ENCODE measurements at places on chromosomes 1 and 21.

DNA sequence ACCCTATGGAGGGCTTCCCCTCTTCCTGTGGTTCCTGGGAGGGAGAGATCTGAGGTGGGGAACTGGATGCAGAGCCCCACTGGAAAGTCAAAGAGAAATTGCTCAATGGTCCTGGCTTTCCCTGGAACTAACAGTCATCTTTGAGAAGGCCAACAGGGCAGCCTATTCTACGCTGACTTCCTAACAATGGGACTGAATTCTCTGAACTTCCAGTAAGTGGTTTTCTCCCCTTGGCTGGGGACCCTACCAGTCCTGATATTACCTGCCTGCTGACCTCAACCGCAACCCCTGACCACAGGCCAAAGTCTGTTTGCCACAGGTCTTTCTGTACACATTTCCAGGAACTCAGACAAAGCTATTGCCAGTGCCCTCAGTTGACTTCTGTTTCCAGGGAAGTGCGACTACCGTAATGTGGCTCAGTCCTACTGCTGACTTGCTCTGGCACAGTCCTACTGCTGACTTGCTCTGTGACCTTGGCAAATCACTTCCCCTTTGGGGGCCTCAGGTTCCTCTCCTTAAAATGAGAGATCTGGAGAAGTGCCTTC lies 55.3 kb downstream of the C8B start:
- no peak for DNase-seq

DNA sequence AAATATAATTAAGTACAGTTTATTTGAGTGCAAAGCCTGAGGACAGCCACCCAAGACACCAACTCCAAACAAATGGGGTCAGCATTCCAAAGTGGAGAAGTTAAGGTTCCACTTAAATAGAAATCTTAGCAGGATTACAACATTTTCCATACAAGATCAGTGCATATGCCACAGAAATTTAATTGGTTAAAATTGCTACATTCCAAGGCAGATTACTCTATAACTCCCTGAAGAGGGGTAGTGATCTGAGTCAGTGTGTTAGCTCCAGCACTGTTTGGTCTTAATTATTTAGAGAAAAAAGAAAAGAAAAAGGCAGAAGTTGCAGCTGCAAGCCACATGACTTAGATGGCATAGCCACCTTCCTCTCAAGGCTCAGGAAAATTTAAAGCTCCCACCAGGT lies 297.5 kb downstream of the HHIPL2 start:
- no peak for DNase-seq

DNA sequence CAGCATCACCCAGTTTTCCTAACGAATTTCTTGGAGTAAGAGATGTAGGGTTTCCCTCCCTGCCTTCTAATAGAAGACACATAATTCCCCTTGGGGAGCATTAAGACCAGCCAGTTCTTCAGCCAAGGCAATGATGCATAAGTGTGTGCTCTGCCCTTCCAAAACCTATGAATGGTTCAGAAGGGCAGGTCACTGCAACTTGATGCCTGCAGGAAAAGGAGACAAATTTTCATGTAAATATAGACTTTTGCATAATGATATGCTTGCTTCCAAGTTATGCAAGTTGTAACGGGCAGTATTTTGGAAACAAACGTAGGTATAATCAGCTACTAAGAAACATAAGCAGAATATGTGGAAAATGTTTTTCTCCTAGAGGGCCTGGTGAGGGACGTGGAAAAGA lies 31.6 kb downstream of the PTGS2 start:
- DNase-seq = no peak

DNA sequence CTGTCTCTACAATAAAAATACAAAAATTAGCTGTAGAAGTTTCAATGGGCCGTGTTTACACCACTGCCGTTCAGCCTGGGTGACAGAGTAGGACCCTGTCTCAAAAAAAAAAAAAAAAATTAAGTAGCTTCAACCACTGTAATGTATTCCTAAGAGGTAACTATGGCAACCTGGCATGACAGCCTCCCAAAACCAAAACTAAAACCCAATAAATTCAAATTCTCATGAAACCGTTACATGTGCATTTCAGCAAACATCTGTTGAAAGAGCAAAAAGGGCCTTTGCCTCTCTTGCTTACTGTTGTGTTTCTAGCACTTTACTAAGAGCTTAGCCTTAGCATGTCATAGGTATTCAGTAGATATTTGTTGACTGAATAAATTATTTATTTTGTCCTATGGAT lies 33.5 kb downstream of the ODR4 start:
- no peak for DNase-seq

DNA sequence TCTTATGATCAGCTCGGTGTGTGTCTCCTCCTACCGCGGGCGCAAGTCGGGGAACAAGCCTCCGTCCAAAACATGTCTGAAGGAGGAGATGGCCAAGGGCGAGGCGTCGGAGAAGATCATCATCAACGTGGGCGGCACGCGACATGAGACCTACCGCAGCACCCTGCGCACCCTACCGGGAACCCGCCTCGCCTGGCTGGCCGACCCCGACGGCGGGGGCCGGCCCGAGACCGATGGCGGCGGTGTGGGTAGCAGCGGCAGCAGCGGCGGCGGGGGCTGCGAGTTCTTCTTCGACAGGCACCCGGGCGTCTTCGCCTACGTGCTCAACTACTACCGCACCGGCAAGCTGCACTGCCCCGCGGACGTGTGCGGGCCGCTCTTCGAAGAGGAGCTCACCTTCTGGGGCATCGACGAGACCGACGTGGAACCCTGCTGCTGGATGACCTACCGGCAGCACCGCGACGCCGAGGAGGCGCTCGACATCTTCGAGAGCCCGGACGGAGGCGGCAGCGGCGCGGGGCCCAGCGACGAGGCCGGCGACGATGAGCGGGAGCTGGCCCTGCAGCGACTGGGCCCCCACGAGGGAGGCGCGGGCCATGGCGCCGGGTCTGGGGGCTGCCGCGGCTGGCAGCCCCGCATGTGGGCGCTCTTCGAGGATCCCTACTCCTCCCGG lies 1.5 kb downstream of the KCNC4 start:
- DNase-seq = no peak

- no peak for DNase-seq
Observed at GRCh38 chr1:9315411-9316079, 22.9 kb downstream of the SPSB1 start.

DNA sequence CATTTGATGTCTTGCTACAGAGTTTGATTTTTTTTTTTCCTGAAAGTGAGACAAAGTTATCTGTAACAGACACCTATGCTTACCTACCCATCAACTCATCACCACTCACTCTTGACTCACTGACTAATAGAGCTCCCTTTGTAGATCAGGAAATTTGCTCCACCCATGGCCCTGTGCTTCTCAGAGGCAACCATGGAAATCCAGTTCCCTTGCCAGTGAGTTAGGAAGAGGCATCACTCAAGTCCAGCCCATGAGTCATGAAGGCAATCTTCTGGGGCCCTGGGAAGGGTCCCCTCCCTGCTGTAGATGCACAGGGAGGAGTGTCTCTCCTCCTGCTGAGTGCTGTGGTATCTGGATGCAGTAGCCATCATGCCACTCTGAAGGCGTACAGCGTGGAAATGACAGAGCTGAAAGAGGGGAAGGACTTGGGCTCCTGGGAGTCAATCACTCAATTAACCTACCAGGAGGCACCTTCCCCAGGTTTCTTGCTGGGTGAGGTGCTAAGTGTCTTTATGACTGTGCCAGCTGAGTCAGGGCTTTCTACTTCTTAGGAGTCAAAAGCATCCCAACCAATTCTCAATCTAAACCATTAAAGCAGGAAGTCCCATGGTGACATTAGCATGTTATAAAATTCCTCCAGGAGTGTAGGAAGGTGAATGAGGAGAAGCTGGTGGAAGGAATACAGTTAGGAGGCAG lies 56.1 kb downstream of the DNTTIP2 start:
- no peak for DNase-seq

DNA sequence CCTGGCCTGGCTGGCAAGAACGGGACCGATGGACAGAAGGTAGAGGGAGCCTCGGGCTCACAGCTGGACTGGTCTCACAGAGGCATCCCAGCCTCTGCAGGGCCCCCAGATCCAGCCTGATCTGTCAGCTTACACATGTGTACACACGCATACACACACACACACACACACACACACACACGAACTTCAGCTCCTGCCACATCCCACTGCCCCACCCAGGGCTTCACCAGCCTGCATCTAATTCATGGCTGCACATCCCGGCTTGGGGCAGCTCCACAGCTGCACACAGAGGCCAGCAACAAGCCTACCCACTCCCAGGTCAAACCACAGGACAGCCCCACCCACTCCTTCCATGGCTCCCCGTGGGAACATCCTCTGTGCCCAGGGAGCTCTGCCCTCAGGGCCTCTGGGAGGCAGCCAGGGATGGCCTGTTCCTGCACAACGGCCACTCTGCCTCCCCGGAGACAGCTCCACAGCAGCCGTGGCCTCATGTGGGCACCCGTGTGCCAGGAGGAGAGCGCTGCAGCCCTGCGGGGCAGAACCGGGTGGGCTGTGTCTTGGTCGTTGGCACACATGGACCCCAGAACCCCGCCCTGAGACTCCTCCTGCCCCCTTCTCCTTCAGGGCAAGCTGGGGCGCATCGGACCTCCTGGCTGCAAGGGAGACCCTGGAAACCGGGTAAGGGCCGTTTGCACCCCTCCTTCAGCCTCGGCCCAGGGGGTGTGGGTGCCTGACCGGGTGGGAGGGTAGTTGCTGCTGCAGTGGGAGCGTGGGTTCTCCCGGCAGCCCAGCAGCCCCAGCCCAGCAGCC lies 19.1 kb downstream of the COL6A2 start:
- DNase-seq = no peak

DNA sequence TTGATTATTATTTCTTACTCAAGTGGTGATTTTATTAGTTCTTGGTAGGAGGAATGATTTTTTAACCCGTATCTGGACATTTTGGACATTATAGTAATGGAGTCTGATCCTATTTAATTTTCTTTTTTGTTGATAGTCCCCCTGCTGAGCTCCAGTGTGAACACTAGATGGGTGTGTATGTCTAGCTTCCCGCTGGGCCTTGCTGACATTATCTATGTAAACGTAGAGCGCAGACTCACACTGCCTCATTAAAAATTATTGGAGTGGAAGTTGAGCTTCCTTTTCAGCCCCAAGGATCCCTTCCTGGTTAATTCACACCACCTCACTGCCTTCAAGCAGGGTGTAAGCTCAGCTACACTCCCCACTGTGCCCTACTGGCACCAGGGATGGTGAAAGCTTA lies 467.6 kb upstream of the PKN2 start:
- no peak for DNase-seq

DNA sequence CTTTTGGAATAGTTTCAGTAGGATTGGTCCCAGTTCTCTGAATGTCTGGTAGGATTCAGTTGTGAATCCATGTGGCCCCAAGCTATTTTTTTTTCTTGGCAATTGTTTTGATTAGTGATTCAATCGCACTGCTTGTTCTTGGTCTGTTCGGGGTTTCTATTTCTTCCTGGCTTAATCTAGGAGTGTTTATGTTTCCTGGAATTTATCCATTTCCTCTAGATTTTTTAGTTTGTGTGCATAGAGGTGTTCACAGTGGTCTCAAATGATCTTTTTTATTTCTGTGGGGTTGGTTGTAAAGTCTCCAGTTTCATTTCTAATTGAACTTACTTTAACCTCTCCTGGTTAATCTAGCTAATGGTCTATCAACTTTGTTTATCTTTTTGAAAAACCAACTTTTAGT lies 117.6 kb downstream of the NME7 start:
- no peak for DNase-seq

- no peak for DNase-seq
Observed at GRCh38 chr1:177600321-177600720, 369.5 kb downstream of the SEC16B start.

- DNase-seq = no peak
Observed at GRCh38 chr1:40317394-40318074, 448 bp upstream of the COL9A2 start.

GRCh38 chr1:107003972-107004371 lies 52.5 kb upstream of the PRMT6 start:
- no peak for DNase-seq

- DNase-seq = no peak
Observed at GRCh38 chr1:118842452-118843201, 145.5 kb downstream of the TBX15 start.

GRCh38 chr1:197868751-197869489 lies 33.5 kb upstream of the C1orf53 start:
- DNase-seq = peak; percentile 47

GRCh38 chr1:21875621-21876063 lies 61.5 kb downstream of the HSPG2 start:
- no peak for DNase-seq

- DNase-seq = no peak
Observed at GRCh38 chr1:24915816-24916602, 14.1 kb downstream of the RUNX3 start.

DNA sequence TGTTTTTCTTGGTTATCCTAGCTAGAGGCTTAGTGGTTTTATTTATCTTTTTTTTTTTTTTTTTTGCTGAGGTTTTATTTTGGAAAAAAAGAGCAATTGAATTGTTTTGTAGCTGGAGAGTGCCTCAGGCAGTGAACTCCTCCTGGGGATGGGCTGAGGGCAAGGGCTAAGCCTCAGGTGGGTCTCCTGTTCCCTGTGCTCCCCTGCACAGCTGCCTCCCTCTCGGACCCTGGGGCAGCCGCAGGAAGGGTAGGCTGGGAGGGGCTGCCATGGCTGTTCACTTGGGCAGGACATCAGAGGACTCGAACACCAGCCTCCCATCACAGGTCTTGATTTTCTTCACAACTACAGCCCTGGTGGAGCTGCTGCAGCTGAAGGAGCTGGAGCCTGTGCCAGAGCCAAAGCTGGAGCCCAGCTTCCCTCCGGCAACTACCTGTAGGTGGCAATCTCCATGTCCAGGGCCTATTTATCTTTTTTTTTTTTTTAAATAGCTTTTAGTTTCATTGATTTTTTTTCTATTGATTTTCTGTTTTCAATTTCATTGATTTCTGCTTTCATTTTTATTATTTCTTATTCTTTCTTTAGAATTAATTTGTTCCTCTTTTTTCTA lies 28.9 kb downstream of the LEPR start:
- no peak for DNase-seq

DNA sequence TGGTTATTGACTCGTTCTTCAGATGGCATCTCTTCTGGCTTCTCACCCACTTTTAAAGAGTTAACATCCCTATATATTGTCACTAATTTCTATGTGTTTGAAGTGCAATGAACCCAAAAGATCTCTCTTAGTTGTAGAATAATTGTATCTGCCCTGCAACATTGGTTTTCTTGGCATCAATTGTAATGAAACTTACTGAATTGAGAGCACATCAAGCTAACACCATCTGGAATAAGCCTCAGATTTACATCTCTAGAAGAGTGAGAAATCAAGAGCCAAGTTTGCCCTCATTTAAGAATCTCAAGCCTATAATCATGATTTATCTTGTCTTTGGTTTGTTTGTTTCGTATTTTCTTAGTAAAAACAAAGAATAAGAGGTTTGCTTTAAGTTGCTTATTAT lies 372.6 kb upstream of the LRRC7 start:
- DNase-seq = no peak

GRCh38 chr1:118186026-118186425 lies 998 bp upstream of the SPAG17 start:
- DNase-seq = no peak

- no peak for DNase-seq
Observed at GRCh38 chr21:37636152-37636860, 269.7 kb downstream of the DYRK1A start.
